ENCODE measurements at places on chromosomes 11 and 22.

DNA sequence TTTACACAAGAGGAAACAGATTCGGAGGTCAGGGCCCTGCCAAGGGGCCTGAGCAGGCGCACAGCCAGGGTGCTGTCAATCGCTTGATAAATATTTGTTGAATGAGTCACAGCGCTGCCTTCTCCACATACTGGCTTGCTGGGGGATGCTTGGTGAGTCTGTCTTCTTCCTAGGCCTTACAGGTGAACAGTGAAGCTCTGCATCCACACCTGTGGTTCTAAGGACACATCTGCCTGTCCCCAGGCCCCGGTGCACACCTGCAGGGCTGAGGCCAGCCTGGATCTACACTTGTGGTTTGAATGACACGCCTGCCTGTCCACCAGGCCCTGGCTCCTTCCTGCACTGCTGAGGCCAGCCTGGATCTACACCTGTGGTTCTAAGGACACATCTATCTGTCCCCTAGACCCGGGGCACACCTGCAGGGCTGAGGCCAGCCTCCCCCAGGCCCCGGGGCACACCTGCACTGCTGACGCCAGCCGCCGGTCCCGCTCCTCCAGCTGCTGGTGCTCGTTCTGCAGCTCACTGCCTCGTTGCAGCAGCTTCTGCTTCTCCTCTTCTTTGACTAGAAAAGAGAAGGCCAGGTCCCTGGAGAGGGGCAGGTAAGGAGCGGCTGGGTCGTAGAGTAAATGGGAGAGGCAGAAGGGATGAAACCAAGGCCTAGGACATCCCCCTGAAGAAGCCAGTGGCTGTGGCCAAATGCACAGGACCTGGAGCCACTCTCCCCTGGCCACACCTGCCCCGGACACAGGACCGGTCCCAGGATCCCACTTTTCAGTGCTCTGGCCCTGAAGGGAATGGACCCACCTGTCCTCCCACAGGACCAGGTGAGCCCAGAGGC lies 124.6 kb downstream of the PHF21B start:
- no peak for DNase-seq

GRCh38 chr22:50139843-50140415 lies 30.6 kb upstream of the PANX2 start:
- peak; percentile 24 for DNase-seq

- no peak for DNase-seq
Observed at GRCh38 chr11:87583931-87584330, 546.2 kb downstream of the TMEM135 start.

DNA sequence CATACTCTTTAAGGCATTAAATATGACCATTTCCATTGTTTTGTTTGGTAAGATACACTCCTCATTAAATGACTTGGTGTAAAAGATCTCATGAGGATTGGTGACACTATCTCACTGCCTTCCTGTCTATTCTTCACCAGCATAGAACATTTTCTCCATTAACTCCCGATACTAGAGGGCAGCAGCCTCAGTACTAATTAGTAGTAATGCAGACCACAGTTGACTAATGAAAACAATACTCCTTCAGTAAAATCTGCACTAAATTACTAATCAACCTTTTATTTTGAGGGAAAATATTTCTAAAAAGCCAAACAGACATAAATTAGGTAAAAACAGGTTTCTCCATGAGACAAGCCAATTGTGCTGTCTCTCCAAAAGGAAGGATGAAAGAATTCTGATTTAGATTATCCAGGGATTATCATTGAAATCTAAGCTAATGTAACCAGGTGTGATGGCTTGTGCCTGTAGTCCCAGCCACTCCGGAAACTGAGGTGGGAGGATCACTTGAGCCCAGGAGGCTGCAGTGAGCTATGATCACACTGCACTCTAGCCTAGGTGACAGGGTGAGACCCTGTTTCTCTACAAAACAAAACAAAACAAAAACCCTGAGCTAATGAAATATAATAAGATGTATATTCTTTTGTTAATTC lies 9.4 kb downstream of the PGM2L1 start:
- DNase-seq = peak; percentile 66

- DNase-seq = no peak
Observed at GRCh38 chr22:21624120-21624879, 5.5 kb downstream of the YDJC start.

GRCh38 chr22:33112580-33112979 lies 54.4 kb upstream of the SYN3 start:
- DNase-seq = peak; percentile 11

DNA sequence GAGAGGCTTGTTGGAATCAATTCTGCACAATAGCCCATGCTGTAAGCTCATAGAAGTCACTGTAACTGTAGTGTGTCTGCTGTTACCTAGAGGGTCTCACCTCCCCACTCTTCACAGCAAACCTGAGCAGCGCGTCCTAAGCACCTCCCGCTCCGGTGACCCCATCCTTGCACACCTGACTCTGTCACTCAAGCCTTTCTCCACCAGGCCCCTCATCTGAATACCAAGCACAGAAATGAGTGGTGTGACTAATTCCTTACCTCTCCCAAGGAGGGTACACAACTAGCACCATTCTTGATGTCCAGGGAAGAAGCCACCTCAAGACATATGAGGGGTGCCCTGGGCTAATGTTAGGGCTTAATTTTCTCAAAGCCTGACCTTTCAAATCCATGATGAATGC lies 13.3 kb downstream of the SERPIND1 start:
- DNase-seq = no peak

- no peak for DNase-seq
Observed at GRCh38 chr11:132054822-132055221, 684.4 kb downstream of the NTM start.

DNA sequence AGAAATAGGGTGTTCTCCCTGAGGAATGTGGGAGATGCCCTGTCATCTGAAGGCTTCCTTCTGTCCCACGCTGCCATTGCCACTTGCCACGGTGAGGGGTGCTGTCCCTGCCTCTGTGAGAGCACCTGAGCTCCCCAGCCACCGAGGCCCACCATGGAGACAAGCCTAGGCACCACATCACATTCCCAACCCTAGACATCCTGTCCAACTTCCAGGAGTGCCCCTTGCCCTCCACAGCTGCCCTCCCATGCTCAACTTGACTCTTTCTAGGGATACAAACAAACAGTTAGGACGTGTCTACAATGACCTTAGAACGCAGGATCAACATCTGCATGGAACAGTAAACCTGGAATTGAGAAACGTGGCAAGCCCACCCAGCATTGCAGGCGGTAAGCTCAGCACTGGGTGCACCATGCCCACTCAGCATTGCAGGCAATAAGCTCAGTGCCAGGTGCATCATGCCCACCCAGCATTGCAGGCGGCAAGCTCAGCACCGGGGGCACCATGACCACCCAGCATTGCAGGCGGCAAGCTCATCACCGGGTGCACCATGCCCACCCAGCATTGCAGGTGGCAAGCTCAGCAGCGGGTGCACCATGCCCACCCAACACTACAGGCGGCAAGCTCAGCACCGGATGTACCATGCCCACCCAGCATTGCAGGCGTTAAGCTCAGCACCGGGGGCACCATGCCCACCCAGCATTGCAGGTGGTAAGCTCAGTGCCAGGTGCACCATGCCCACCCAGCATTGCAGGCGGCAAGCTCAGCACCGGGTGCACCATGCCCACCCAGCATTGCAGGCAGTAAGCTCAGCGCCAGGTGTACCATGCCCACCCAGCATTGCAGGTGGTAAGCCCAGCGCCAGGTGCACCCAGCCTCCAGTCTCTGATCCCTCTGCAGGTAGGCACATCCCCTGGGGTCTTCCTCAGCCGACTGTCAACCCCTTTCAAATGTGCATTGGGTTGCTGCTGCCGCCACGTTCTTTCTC lies 1463.9 kb downstream of the TBC1D22A start:
- no peak for DNase-seq

- DNase-seq = no peak
Observed at GRCh38 chr11:110472858-110473257, 43.1 kb downstream of the FDX1 start.

DNA sequence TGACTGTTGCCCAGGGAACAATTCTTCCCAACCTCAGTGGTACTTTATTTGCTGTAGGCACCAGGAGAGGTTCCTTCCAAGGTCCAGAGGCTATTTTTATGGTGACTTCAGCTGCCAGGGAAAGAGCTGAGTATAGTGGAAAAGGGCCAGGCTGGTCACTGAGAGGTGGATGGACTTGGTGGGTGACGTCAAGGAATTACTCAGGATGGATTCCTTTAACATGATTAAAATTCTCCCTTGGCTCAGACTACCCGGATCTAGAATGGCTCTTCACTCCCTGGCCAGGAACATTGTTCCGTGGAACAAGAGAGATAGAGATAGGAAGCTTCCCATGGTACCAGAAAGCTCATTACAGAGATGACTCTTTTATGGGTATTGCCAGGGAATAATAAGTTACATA lies 8.7 kb upstream of the CALCA start:
- DNase-seq = no peak

- DNase-seq = no peak
Observed at GRCh38 chr11:126830216-126830806, 170.3 kb downstream of the KIRREL3 start.

All from Jurkat, Clone E6-1 (cell line).